ENCODE measurements at places on chromosomes 4 and X. TPM values are rescaled to one million over a fixed set of nuclear protein-coding genes. Genes with fewer than 3 reads are reported as not detected.

Gene SPANXC
- not detected for total RNA-seq

Gene GPRASP1
- total RNA-seq = 47.8 TPM

Gene PITX2
- total RNA-seq = not detected

DNA sequence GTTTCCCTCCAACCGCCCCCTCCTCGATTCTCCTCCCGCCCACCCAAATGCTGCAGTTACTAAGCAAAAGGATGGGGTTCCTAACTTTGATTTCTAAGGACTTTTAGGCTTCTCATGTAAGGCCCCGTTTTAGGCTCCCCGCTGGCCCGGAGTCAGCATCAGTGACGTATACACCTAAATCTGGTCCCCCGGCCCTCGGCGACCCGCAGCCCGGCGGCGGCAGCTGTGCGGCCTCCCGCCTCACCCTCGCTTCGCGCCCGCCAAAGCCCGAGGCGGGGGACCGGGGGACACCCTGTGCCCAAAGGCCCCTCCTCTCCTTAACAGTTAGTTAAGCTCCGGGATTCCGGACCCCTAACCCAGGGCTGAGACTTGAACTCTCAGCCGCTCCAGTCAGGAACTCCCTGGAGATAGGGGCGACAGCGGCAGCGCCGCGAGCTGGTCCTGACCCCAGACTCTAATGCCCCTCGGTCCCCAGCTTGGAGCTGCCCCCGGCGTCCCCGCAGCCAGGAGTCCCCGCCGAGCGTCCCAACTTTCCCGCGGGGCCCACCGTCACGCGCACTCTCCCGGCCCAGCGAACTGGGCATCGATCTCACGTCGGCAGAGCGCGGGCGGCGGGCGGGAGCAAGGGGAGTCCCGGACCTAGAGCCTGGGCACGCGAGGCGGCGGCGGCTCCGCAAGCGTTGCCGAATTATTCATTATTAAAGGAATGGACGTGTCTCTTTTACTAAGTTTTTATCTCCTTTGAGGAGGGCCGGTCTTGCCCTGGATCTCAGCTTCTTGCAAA is 1.5 kb upstream of the NR3C2 start:
- DNase-seq = peak; percentile 68
- peak overlapping the region; percentile 93 for H3K27ac ChIP-seq
- no peaks in the 10 kb centered on the region for H3K27me3 ChIP-seq
- H3K4me1 ChIP-seq = peaks cover 2% of the 10 kb centered on the region
- peak overlapping the region; percentile 97 for H3K4me3 ChIP-seq

DNA sequence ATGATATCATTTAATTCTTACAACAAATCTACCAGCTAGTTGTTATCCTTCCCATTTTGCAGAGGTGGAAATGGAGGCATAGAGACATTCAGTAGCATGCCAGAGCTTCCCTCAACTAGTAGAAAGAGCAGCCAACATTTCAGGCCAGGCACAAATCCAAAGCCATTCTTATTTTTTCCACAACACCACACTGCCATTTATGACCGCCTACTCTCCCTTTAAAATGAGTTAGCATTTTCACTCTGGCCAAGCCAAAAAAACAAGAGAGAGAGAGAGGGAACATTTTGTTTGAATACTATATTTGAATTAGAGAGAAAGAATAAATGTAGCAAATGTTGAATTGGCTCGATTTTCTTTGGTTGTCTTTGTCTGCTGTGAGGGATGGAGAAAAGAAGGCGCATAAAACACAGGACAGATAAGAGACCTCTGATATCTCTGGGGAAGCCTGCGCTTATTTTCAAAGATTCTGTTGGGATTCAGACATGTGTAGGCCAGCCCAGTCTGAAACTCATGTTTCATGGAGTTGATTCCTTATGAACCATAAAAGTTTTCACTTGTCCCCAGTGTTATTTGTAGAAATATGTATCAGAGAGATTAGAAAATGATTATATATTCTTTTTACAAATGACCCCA is 265.7 kb downstream of the RAB28 start:
- DNase-seq = no peak
- H3K4me1 ChIP-seq = no peaks in the 10 kb centered on the region
- H3K27ac ChIP-seq = no peak overlapping the region
- no peak overlapping the region for H3K4me3 ChIP-seq
- H3K27me3 ChIP-seq = no peaks in the 10 kb centered on the region

DNA sequence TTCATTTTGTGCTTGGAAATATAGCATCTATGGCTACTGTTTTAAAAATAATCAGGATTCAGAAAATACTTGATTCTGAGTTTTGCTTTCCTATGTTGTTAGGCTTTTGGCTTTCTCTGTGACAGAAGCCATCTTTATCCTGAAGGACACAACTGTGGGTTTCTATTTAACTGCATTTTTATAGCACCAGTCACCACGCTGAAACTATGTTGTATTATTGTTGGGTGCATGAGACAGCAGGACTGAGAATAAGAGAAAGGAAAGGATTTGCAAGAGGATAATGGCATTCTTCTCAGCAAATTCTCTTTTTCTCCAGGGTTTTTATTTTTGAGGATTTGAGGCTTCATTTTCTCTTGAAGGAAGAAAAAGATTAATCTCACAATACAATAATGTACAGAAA is 10.1 kb upstream of the NEUROG2 start:
- no peak overlapping the region for H3K27ac ChIP-seq
- no peak overlapping the region for H3K4me3 ChIP-seq
- peaks cover 2% of the 10 kb centered on the region for H3K4me1 ChIP-seq
- H3K36me3 ChIP-seq = no peaks in the 10 kb centered on the region
- H3K27me3 ChIP-seq = no peaks in the 10 kb centered on the region

GRCh38 chr4:39259571-39260330 is 77.4 kb downstream of the WDR19 start:
- no peak for DNase-seq
- no peak overlapping the region for H3K27ac ChIP-seq
- no peak overlapping the region for H3K4me3 ChIP-seq
- H3K27me3 ChIP-seq = no peaks in the 10 kb centered on the region

GRCh38 chr4:6749340-6750171 is 33.0 kb upstream of the KIAA0232 start:
- no peaks in the 10 kb centered on the region for H3K27me3 ChIP-seq
- H3K27ac ChIP-seq = no peak overlapping the region
- peaks cover 2% of the 10 kb centered on the region for H3K4me1 ChIP-seq
- H3K4me3 ChIP-seq = no peak overlapping the region
- no peaks in the 10 kb centered on the region for H3K36me3 ChIP-seq
- DNase-seq = peak; percentile 52

GRCh38 chr4:154329268-154329868 is 162.2 kb downstream of the DCHS2 start:
- no peaks in the 10 kb centered on the region for H3K27me3 ChIP-seq
- no peaks in the 10 kb centered on the region for H3K4me1 ChIP-seq

DNA sequence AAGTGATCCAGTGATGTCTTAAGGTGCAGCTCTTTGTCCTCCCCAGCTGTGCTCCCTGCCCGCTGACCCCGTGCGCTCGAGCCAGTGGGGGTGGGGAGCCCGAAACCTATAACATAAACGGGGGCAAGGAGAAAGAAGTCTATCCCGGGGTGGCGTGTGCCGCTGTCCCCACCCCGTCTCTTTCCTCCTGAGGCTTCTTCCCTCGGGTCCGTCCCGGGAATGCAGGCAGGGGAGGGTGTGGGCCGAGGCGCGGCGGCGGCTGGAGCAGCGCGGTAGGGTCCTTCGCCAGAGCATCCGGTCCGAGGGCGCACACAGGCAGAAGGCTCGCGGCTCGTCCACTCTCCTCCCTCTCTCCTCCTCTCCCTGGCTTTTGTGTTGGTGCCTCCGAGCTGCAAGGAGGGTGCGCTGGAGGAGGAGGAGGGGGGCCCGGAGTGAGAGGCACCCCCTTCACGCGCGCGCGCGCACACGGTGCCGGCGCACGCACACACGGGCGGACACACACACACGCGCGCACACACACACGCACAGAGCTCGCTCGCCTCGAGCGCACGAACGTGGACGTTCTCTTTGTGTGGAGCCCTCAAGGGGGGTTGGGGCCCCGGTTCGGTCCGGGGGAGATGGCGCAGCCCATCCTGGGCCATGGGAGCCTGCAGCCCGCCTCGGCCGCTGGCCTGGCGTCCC is at the start of gene RAB33A:
Gene RAB33A, plus strand, starts transcription at position 517 of the 681 bp plus-strand sequence. Its CDS starts 101 bp downstream, at position 618.
- no peak within 1 kb of the TSS for H3K27ac ChIP-seq
- peak; percentile 50 for DNase-seq
- no peaks in the 10 kb centered on the region for H3K4me1 ChIP-seq
- no peaks in the 10 kb centered on the region for H3K27me3 ChIP-seq
- no peaks in the 10 kb centered on the region for H3K36me3 ChIP-seq

DNA sequence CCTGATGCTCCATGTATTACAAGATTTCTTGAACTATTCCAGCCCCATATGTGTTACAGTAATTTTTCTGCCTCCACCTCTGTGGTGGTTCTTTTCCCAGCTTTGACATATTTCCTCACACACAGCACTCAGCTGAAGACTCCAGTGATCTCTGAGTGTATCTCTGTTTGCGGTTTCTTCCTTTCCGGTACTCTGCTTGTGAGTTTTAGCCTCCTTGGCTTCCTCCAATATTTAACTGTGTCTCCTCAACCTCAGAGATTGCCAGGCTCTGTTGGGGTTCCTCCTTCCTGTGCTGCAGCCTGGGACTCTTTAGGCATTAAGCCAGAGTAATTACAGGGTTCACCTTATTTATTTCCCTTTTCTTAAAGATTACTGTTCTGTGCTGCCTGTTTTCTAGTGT is 73.2 kb downstream of the NFKB1 start:
- no peak overlapping the region for H3K27ac ChIP-seq
- H3K27me3 ChIP-seq = no peaks in the 10 kb centered on the region
- H3K4me3 ChIP-seq = no peak overlapping the region
- DNase-seq = no peak

DNA sequence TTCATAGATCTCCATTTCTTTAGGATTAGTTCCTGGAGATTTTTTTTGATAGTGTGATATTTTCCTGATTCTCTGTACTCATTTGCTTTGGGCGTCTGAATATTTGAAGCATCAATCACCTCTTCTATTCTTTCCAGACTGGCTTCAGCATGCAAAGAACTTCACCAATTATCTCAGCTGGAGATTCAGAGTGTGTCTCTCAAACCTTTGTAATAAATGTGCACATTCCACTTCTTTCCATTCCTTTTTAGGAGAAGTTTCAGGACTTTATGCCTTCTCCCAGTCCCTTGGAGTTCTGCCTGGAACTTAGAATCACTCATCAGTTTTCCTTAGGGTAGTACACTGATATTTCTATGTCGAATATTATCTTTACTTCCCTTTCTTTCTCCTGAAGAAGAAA is 334.8 kb downstream of the TEX13C start:
- H3K4me3 ChIP-seq = no peak overlapping the region
- H3K27me3 ChIP-seq = no peaks in the 10 kb centered on the region
- no peak overlapping the region for H3K27ac ChIP-seq
- no peaks in the 10 kb centered on the region for H3K4me1 ChIP-seq
- no peaks in the 10 kb centered on the region for H3K36me3 ChIP-seq
